ENCODE measurements at places on chromosomes 13 and 19.

- DNase-seq: no peak
These were observed 302.4 kb upstream of the TMTC4 start for GRCh38 chr13:100976993-100977392.

DNA sequence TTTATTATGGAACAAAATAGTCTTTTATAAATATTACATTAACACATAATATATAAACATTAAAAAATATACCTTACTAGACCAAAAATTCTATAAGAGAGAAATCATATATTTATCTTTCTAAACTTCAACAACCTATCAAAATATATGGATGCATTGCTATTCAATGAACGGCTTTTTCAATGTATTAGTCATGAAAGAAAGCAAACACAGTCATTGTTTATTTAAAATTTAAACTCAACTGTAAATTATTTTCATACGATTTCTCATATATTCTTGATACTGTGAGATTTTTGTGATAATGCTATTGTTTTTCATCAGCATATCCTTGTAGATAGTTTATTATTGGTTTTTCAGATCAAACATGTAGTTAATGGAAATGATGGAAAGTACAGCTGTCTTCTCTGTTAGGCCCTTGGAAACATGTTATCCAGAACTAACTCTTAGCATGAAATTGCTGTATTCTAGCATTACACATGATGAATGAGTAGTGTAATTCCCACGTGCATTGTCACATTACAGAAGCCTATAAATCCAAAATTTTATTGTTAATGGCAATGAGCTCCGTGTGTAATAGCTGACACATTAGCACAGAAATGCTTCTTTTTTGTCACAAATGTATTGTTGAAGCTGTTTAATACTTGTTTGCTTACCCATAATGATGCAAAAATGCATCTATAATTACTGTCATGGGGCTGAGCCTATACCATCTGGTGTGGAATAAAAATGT, 1639.9 kb downstream of the SLITRK5 start:
- DNase-seq: no peak

- peak; percentile 48 for DNase-seq
These were observed at the start of the genes PRDX2 and THSD8 for GRCh38 chr19:12801466-12802266. Gene PRDX2, minus strand, starts transcription at chr19:12801800. Its CDS starts 539 bp downstream, at chr19:12801261. Gene THSD8, plus strand, starts transcription at chr19:12802069. Its CDS starts 3 bp downstream, at chr19:12802072.

GRCh38 chr13:87878706-87879105, 207.5 kb downstream of the SLITRK5 start:
- no peak for DNase-seq

DNA sequence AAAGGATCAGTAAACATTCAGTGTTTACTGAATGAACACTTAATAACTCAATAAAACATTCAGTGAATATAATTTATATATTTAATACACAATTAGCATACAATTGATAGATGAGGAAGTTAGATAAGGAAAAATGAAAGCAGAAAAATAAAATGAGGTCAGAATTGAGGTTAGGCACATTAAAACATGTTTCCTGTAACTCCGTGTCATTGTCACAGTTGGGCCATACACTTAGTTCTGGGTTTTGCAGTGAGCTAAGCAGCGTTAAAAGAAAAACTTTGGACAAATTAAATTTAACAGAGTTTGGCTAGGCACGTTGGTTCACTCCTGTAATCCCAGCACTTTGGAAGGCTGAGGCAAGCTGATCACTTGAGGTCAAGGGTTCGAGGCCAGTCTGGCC, 71.4 kb downstream of the MIPEP start:
- no peak for DNase-seq

- DNase-seq: no peak
These were observed 12.7 kb downstream of the SGTA start for GRCh38 chr19:2770055-2771013.

- peak; percentile 1 for DNase-seq
These were observed 232.5 kb downstream of the SLC7A1 start for GRCh38 chr13:29362849-29363604.

DNA sequence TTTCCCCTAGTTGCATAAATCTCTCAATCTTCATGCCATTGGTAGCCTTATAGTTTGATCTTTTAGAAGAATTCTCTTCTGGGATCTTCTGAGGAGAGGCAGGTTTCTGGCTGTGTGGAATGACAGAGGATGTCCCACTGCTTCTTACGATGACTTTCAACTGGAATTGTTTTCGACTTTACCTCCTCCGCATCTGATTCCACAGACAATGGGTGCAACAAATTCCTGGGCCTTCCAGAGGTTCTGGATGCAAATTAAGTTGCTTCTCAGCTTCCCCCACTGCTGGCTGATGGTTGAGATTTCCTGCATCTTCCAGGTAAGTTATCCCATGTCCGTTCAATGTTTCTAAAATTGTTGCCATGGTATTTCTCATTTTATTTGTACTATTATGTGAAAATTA, 142.3 kb upstream of the TSC22D1 start:
- no peak for DNase-seq

DNA sequence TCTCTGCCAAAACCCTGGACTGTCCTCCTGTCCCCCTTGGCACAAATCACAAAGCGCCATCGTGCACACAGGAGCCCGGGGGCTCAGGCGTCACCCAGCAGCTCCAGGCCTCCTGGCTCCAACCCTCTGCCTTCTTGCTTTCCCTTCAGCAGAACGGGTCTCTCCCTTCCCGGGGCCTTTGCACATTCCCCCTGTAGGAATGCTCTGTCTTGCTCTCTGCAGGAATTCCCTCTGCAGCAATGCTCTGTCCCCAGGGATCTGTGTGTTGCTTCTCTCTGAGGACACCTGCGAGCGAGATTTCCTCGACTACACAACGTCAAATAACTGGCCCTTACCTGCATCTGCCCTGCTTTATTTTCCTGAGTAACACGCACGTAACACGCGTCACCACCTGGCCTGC, 13.3 kb upstream of the RASA3 start:
- no peak for DNase-seq

DNA sequence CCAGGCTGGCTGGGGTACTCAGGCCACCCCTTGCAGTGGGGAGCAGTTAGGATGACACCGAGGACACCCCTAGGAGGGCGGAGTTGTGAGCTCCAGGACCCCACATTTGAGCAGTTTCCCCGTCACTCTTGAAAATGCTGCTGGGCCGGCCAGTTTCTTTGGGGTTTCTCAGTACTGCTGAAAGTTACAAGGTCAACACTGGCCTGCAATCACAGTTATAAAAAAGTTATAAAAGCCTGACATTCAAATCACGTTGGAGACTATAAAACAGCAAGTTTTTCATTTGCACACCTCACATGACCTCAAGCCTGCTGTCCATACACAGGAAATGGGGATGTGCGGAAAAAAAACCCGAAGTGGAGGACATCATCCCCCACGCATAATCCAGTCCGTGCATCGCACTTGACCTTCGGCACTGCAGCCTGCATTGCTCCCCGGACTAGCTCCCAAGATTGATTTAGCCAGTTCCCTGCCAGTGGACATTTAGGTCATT, 27.0 kb downstream of the DNM2 start:
- no peak for DNase-seq

GRCh38 chr13:38908574-38908973, 82.1 kb downstream of the STOML3 start:
- no peak for DNase-seq

- DNase-seq: no peak
These were observed 84.1 kb upstream of the ATXN8OS start for GRCh38 chr13:70023516-70023915.

DNA sequence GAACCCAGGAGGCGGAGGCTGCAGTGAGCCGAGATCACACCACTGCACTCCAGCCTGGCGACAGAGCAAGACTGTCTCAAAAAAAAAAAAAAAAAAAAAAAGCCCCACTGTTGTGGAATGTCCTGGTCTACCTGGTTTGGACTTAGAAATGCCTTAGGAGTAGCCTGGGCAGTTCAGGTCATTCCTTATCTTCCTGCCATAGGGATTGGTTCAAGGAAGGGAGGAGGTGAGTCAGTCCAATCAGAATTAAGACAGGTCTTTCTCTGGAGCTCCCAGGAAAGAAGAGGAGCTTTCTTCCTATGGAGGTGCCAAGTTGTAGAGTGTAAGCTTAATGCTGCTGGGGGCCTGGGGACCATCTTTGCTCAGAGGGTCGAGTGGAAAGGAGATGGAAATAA, 44.8 kb downstream of the SIPA1L3 start:
- DNase-seq: no peak

DNA sequence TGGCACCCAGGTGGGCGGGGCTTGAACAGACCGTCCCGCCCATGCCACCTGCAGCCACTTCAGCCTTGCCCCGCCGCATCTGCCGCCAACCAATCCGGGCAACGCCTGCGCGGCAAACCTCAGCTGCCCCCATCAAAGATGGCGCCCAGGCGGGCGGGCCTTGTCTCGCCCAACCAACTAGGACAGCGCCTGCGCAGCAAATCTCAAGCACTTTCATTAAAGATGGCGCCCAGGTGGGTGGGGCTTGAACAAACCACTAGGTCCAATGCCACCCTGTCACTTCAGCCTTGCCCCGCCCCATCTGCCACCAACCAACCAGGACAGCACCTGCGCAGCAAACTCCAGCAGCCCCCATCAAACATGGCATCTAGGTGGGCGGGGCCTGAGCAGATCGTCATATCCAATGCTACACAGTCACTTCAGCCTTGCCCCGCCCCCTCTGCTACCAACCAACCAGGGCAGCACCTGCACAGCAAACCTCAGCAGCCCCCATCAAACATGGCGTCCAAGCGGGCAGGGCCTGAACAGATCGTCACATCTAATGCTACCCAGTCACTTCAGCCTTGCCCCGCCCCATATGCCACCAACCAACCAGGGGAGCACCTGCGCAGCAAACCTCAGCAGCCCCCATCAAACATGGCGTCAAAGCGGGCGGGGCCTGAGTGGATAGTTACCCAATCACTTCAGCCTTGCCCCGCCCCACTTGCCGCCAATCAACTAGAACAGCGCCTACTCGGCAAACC, 1.4 kb downstream of the PEG3 start:
- DNase-seq: no peak

- no peak for DNase-seq
These were observed 11.2 kb downstream of the PLIN4 start for GRCh38 chr19:4507150-4507452.
